ENCODE measurements at places on chromosomes 11 and 22.

DNA sequence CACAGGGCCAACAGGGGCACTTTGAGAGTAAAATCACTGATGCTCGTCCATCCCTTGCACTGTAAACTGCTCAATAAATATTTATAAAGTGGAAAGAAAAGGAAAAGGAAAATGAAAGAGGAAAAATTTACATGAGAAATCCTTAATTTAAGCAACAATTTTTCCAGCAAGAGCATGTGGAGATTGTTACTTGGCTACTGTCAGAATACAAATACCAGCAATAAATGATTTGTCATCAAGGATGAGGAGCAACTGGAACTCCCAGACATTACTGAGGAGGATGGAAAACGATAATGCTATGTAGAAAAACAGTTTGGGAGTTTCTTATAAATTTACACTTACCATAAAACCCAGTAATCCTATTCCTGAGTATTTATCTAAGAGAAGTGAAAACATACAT is 123.0 kb downstream of the SGSM3 start:
- no peak for DNase-seq

GRCh38 chr11:1845561-1846452 is 7.0 kb downstream of the TNNI2 start:
- no peak for DNase-seq

GRCh38 chr11:73402834-73403185 is 26.6 kb downstream of the RELT start:
- DNase-seq: no peak

DNA sequence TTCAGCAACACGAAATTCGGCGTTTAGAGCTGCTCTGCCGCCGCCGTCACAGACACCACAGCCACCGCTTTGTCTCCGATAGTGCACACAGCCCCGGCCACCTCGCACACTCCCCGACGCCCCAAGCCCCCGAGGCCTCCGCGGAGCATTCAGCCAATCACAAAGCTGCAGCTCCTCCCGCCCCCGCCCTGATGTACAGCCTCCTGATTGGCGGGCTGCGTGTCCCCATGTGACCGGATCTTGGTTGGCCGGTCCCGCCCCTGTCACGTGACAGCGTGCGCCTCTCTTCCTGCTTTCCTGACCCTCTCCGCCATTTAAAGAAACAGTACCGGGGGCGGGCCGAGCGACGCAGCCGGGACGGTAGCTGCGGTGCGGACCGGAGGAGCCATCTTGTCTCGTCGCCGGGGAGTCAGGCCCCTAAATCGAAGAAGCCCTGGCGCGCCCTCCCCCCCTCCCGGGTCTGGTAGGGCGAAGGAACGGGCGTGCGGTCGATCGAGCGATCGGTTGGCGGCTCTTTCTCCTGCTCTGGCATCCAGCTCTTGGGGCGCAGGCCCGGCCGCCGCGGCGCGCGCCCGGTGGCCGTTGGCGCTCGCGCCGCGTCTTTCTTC is at the start of gene TUG1:
TUG1 (plus strand) TSS at position 342 of the 608 bp plus-strand sequence.
- peak; percentile 99 for DNase-seq

DNA sequence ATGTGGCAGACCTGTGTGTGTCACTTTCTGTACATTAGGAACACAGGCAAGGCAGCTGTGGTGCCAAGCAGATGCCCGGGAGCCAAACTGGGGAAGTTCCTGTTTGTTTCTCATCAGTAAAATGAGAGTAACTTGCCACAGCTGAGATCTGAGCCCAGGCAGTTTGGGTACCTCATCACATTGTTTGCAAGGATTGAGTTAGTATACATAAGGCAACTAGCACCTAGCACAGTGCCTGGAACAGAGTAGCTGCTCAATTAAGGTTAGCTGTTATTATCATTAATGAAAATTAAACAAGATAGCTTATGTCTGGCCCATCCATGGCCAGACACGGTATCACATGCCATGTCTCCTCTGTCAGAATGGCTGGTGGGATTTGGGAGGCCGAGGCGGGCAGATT is 7.8 kb downstream of the SOX10 start:
- DNase-seq: no peak

DNA sequence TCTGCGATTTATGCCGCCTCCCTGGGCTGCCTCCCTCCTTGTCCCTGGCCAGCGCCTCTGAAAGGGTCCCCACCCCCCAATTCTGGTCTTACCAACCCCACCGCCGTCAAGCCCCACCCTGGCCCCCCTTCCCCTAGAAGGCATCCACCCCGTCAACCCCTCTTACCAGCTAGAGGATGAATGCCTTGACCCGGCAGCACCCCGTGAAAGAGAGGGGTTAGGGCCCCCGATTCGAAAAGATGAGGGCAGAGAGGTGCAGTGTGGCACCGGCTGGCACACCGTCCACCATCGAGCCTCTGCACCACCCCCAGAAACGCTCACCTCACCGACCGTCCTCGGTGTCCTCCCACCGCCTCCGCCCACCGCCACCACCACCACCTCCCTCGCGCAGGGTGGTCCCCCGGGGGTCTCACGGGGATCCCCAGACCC is 559 bp downstream of the ELFN2 start:
- no peak for DNase-seq

DNA sequence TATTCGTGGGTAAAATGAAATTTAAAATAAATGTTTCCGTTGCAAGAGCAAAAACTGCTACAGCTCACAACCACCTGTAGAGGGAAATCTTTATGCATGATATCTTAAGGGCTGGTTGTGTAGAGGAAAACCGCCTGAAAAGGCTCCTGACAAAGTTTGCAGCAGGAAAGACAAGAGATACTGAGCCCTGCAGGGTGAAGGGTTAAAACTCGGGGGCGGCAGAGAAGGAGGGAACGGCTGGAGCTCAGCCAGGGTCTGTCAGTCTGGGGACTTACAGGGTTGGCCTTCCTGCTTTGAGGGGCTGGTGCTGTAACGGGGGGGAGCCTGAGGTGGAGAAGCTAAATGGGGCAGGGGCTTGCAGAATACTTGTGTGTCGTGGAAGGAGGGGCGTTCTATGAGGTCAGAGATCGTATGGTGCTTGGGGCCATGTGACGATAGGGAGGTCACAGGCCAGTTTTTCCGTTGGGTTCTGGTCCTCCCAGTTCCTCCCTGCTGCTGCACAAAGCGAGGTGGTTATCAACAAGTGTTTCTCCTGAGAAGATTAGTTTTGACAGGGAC is 122.9 kb upstream of the HSD17B12 start:
- DNase-seq: no peak

DNA sequence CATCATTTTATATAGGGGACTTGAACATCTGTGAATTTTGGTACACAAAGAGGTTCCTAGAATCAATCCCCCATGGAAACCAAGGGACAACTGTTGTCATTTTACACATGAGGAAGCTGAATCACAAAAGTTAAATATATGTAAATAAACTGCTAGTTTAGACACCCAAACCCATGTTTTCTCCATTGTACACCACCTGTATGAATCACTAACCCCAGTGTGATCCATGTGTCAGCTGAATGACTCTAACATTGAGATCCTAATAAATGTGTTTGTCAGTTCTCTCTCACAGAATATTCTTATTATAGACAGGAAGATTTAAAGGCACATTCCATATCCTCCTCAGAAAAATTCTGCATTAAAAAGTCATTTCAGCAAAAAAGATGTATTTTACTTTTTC is 83.3 kb downstream of the ATG16L2 start:
- no peak for DNase-seq

DNA sequence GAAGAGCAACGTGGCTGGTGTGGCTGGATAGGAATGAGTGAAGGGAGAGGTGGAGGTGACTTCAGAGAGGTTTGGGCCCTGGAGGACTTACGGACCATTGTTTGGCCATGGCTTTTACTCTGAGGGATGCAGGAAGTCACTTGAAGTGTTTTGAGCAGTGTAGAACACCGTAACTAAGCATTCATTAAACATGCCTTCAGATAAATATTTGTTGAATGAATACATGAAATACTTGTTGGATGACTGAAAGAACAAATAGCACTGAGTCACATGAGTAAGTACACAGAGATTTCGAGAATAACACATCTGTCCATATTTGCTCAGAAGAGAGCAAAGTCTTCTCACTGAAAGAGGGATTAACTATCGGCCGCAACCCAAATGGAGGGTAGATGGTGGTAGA is 182.7 kb upstream of the SNX19 start:
- DNase-seq: no peak

DNA sequence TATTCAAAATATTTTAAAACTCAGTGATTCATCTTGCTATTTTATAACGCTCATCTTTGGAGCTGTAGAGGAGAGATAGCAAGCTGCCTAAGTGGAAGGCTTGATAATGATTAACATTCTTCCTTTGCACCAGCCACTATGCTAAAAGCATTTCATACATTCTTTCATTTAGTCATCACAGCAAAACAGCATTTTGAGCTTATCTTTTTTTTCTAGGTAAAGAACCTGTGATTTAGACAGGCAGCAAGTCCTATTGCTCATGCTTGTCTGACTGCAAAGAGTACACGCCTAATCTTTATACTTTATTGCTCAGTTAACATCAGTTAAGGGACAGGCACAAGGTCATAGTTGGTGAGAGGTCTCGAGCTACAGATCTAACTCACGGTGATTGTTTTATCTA is 713.1 kb upstream of the ARHGAP42 start:
- no peak for DNase-seq

- no peak for DNase-seq
Measured at GRCh38 chr22:27467711-27468110, 333.8 kb downstream of the MN1 start.

- DNase-seq: no peak
Measured at GRCh38 chr11:21588754-21589153, 604.1 kb upstream of the ANO5 start.

DNA sequence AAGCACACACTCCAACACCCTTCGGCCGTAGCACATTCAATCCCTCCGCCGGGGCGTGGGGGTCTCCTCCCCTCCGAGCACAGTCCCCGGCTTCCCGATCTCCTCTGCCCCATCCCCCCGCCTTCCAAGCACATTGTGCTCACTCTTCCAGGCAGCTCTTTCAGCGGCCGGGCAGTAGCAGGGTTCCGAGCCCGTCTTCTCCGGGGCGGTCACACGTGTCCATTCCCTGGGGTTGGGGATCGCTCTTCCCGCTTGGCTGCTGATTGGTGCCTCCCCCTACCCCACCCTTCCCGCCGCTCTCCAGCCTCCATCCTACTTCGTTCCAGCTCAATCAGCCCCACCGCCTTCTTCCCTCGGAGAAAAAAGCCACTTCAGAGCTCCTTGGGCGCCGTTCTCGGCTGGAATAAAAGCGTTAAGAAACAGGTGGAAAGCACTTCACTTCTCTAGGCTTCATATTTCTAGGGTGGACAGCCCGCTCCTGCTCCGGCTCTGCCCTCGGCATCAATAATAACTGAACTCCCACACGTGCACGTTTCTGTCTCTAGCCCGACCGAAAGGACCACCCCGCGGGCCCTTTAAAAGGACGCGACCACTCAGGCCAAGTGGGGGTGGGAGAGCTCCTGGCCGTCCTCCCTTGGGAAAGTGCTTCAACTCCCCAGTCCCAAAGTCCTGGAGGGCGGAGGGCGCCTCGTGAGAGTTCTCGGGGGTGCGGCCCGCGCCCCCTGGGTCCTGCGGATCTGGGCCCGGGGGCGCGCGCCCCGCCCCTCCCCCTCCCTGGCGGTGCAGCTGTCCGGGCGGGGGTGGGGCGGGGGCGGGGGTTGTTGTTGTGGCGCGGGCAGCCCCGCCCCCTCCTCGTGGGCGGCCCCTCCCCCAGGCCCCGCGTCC is 464 bp upstream of the CECR2 start:
- peak; percentile 84 for DNase-seq

DNA sequence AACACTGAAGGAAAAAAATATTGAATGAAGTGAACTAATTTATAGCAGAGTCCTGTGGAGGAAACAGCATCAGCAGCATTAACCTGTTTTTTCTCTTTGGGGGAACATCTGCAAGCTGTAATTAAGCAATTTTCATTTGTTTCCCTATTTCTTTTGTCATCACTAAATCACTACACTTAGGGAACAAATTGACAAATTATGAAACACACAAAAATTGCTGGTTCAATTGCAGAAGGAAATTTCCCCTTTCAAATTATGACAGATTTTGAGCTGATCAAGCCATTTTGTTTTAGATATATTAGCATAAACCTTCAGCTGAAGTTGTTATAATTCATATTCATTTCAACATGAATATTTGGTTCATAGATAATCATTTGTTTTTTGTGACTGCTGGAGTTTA is 22.2 kb upstream of the RAG2 start:
- DNase-seq: no peak

DNA sequence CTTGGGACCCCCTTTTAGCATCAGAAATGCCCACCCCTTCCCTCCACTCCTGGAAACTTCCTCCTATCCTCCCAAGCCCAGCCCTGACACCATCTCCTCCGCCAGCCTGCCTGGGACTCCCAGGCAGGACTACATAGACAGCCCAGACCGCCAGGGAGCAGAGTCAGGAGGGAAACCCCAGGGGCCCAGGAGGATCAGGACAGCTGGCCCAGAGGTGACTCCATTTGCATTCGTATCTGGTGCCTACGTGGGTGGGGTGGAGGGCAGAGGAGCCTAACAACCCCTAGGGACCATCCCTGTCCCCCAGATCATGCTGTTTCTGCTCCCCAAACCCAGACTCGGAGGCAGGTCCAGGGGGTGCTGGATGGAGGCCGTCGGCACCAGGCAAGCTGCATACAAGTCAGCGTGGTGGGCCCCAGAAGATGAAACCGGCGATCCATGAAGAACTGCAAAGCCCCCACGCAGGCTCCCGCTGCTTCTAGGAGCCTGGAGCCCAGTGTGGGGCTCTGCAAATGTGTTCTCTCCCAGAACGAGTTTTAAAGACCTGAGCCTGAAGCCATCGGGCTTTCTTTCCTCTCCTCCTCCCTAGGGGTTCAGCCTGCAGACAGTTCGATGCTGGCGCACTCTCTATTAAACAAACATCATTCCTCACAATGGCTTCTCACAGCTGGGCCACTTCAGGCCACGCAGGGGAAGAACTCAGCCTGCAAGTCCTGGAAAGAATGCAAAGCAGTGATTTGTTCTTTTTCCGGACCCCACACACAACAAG is 1506.8 kb downstream of the BRD1 start:
- DNase-seq: no peak

DNA sequence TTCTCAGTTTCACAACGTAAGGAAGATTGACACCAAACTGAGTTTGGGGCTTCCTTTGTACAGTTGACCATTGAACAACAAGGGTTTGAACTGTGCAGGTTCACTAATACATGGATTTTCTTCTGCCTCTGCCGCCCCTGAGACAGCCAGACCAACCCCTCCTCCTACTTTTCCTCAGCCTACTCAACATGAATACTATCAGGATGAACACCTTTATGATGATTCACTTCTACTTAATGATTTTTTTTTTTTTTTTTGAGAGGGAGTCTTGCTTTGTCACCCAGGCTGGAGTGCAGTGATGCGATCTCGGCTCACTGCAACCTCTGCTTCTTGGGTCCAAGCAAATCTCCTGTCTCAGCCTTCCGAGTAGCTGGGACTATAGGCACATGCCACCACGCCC is 14.6 kb downstream of the RBM4 start:
- no peak for DNase-seq

GRCh38 chr11:108927791-108928545 is 263.1 kb downstream of the DDX10 start:
- DNase-seq: no peak

- no peak for DNase-seq
Measured at GRCh38 chr11:1123970-1124369, 33.8 kb upstream of the MUC5AC start.

Data from left forelimb (tissue), 1 donor.